Stimulated activated CD4-positive, alpha-beta T cell treated with anti-CD3 and anti-CD28 coated beads, Interleukin-2, amount 100 ng/mL, for 24 hours (primary cell): ENCODE measurements at places on chromosomes 12 and 14.
A peak's percentile ranks its signal among the peaks of the same experiment; 100 is the strongest.

DNA sequence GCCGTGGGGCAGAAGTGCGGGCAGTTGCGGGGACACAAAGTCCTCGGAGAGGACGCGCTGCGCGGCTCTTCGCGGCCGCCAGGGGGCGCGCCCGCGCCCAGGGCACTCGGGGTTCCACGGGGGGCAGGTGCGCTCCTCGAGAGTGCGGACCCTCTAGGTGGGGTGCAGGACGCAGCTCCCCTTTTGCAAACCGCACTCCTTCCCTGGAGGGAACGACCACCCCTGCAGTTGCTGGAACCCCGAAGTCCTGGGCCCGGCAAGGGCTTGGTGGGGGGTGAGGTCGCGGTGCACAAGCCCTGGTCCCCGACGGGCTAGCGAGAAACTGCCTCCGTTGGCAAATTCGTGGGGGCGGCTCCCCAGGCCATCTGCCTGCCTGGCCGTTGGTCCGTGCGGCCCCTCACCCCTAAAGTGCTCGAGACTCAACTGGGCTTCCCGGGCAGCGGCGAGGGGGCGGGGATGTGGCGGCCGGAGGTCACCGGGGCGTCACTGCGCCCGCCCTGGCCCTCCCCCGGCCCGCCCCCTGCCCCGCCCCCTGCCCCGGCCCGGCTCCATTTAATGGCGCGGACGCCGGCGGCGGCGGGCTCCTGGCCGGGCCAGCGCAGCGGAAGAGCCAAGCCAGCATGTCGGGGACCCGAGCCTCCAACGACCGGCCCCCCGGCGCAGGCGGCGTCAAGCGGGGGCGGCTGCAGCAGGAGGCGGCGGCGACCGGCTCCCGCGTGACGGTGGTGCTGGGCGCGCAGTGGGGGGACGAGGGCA is at the start of gene ADSS1:
Gene ADSS1 (plus strand): TSS at position 579 of the 756 bp plus-strand sequence. CDS start 42 bp downstream, at position 621.
- peak; percentile 59 for DNase-seq

- no peak for DNase-seq
Observed at GRCh38 chr14:105842105-105842504, 315.7 kb downstream of the TMEM121 start.

DNA sequence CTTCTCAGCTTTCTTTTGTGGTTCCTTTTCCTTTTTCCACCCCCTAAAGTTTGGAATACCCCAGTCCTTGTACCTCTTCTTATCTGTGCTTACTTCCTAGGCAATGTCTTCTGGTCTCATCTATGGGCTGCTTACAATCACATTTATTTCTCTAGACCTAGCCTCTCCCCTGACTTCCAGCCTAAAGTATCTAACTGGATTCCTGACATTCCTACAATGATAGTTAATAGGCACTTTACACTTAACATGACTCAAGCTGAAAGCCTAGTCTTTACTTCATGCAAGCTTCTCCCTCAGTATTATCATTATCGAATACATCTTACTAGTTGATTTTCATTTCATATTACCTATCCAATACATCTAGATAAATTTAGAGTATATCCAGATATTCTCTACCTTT is 21.2 kb downstream of the CLECL1 start:
- DNase-seq = no peak

GRCh38 chr14:21326972-21327371 is 47.1 kb downstream of the RPGRIP1 start:
- no peak for DNase-seq

GRCh38 chr12:70251661-70252060 is 8.4 kb downstream of the CNOT2 start:
- no peak for DNase-seq

- DNase-seq = no peak
Observed at GRCh38 chr12:20476551-20476950, 108.2 kb downstream of the PDE3A start.

DNA sequence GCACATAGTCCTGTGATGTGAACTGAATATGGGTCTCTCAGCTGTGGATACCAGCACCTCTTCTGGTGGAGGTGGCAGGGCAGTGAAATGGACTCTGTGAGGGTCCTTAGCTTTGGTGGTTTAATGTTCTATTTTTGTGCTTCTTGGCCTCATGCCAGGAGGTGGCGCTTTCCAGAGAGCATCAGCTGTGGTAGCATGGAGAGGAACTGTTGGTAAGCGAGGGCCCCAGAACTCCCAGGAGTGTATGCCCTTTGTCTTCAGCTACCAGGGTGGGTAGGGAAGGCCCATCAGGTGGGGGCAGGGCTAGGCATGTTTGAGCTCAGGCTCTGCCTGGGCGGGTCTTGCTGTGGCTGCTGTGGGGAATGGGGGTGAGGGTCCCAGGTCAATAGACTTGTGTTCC is 241.7 kb downstream of the AEBP2 start:
- no peak for DNase-seq

DNA sequence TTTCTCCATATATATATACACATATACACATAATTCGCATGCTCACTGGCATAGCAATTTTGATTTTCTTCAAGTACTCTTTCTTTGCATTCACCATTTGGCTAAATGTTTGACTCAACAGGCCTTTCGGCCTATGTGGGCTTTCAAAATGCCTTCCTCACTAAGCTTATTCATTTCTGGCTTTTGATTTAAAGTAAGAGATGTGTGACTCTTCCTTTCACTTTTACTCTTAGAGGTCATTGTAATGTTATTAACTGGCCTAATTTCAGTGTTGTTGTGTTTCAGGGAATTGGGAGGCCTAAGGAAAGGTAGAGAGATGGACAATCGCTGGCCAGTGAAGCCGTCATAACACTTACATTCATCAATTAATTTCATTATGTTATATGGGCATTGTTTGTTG is 14.5 kb upstream of the KLRD1 start:
- DNase-seq = no peak

GRCh38 chr12:131032082-131032750 is 78.5 kb downstream of the ADGRD1 start:
- no peak for DNase-seq

DNA sequence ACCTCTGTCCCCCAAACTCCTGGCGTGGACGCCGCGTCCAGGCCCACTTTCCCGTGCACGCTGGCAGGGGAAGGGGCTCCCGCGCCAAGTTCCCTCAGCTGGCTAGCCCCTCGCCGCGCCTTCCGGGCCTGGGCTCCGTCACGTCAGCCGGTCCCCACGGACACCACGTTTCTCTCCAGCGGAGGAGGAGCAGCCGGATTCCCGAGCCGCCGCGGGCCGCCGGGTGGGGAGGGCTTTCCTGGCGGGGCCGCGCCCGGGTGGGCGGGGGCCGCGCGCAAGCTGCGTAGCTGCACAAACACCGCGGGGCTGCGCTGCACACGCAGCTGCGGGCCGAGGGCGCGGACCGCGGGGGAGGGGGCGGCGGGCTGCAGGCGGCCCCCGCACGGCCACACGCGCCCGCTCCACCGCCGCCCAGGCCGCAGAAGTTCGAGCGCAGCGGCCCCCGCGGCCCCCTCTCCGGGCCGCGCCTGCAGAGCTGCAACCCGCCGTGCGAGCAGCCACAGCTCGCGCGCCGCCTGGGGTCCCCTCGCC is 45.1 kb upstream of the PNMA1 start:
- peak; percentile 61 for DNase-seq

DNA sequence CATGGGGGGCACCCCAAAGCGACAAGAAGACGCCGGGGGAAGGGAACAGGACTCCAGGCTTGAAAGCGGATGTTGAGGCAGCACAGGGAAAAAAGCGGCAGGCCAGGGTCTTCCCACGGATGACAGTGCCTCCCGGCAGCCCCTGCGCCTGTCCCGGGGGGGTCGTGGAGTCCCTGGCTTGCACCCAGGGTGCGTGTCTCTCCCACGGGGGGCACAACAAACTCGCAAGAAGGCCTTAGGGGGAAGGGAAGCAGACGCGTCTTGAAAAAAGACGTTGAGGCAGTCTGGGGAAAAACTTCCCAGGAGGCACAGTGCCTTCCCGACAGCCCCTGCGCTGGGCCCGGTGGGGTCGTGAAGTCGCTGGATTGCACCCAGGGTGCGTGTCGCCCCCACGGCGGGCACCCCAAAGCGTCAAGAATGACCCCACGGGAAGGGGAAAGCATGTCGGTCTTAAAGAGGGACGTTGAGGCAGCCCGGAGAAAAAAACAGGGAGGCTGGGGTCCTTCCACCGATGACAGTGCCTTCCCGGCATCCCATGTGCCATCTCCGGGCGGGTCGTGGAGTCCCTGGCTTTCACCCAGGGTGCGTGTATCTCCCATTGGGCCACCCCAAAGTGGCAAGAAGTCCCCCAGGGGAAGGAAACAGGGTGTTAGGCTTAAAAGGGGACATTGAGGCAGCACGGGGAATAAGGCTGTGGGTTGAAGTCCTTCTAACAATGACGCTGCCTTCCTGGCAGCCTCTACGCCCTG is 159.9 kb upstream of the ALG10B start:
- DNase-seq = no peak

- no peak for DNase-seq
Observed at GRCh38 chr14:36057452-36058116, 118.9 kb downstream of the PTCSC3 start.

GRCh38 chr12:22046090-22046967 is at the start of gene CMAS:
Gene CMAS (plus strand): TSS chr12:22046218. CDS start chr12:22046304, 86 bp downstream.
- peak; percentile 86 for DNase-seq

DNA sequence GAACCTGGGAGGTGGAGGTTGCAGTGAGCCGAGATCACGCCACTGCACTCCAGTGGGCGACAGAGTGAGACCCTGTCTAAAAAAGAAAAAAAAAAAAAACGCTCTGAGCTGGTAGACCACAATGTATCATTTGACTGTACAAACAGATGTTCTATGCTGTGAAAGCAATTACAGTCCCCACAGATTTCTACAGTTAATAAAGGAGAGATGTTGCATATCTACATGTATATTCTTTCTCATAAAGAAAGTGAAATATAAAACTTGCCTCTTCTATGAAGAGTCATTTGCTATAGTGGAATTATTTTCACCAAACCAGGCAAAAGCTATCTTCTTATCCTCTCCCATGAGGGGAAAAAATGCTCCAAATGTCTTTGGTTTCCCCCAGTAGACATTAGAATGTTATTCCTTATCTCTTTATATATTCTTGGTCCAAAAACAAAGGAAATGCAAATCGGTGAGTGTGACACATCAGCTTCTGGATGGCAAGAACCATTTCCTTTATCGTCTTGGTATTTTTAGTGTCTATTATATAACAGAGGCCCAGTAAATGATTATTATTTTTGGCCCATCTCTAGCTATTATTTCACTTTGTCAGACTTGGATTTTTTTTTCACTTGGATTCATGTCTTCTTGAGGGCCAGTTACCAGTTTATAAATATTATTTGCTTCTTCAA is 230.4 kb downstream of the SSPN start:
- no peak for DNase-seq

GRCh38 chr12:65891219-65891618 is 66.9 kb downstream of the HMGA2 start:
- DNase-seq = no peak

GRCh38 chr12:51889216-51890132 is 1.6 kb downstream of the ANKRD33 start:
- no peak for DNase-seq

- DNase-seq = no peak
Observed at GRCh38 chr14:33408291-33408690, 469.6 kb downstream of the NPAS3 start.

DNA sequence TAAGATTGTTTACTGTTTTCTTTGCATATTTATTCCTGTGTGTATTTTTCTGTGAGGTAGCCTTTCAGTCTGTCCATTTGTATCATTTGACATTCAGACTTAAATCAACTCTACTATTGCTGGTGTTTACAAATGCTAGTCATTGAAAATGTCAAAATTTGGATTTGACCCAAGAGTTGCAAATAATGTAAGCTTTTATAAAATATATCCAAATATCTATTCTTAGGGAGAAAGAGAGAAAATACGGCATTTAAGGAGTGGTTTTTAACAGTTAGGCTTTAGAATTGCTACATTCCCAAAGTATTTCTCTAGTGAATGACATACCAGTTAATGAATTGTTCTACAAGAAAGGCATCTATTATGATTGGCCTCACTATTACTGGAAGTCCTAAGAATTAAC is 37.9 kb downstream of the FRS2 start:
- no peak for DNase-seq

- no peak for DNase-seq
Observed at GRCh38 chr12:24630856-24631255, 318.0 kb downstream of the BCAT1 start.

DNA sequence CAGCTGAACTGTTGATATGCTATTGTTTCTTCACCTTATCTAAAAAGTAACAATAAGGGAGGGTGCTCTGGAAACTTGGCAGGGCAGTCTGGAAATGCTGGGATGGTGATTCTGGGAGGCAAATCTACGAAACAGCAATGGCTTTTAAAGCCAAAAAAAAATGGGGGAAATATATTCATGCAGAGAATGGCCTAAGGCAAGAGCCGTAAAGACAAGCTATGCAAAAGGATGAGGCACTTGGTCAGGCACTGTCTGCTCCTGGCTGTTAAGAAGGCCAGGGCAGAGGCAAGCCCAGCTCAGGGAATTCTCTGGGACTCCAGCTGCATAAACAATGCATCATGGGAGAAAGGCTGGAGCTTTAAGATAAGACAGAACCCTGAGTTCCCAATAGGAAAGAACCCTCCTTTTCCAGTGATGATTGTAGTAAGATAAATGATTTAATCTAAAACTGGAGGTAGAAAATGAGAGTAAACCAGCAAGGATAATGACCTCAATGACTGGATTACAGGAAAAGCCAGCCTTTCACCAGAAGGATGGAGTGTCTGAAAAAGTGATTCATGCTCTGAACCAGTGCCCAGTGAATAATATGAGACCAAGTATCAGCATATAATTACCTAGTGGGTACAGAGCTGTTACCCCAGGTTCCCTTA is 46.0 kb downstream of the ITPR2 start:
- DNase-seq = no peak

DNA sequence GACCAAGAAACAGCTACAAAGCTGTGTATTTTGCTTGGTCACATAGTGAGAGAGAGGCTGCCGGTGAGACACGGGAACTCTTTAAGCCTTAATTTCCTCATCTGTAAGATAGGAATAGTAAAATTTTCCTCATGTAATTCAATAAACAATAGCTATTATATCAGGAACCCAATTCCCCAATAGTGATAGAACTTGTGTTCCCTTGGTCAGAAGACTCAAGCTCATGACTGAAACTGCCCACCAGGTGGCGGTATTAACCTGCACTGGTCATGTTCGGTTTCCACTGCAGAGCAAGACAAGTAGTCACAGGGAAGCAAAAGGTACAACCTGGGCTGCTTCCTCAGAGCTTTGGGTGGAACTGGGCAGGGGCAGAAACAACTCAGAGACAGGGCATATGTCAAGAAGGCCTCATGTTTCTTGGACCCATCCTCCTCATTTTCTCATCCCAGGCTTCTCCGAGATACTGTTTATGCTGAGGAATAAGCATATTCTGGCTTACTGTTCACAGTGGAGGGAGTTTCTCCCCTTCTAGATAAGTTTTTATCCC is 4.2 kb upstream of the AJUBA start:
- DNase-seq = peak; percentile 94

DNA sequence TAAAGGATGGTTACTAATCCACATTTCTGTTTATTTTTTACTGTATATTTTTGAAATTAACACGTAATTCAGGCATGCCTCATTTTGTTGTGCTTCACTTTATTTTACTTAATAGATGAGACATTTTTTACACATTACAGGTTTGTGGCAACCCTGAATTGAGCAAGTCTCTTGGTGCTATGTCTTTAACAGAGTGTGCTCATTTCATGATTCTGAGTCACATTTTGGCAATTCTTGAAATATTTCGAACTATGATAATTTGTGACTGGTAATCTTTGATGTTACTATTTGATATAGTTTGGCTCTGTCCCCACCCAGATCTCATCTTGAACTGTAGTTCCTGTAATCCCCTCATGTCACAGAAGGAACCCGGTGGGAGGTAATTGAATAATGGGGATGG is 1120.5 kb upstream of the FLRT2 start:
- DNase-seq = no peak
